ENCODE measurements at places on chromosomes 7 and 10.

DNA sequence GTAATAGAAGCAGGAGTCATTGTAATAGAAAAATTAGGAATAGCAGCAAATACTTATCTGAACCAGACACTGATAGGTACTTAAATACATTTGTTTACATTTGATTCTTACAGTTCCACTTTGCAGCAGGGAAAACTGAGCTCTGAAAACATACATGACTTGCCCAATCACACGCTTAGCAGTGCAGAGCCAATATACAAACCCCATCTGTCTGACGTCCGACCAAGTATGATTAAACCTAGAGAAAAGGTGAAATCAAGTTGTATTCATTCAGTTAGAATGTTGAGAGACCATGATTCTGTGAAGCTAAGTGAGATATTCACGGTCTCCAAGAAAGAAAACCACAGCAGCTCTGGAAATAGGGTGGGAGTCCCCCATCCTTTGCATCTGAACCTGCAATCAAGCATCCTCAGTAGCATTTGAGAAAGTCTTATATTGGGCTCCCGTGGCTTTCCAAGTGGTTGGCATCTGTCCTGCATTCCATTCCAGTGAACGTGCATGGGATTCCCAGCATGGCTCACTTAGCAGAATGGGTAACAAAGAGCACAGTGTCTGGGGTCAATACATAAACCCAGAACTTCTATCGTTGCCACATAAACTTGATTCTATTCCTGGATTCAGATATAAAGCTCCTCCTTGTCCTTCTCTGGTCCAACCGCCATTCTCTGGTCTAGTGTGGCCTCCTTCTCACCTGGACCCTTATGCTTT is 148.7 kb upstream of the RSU1 start:
- DNase-seq, result no peak

GRCh38 chr7:17771901-17772408 is 168.3 kb downstream of the SNX13 start:
- no peak for DNase-seq

DNA sequence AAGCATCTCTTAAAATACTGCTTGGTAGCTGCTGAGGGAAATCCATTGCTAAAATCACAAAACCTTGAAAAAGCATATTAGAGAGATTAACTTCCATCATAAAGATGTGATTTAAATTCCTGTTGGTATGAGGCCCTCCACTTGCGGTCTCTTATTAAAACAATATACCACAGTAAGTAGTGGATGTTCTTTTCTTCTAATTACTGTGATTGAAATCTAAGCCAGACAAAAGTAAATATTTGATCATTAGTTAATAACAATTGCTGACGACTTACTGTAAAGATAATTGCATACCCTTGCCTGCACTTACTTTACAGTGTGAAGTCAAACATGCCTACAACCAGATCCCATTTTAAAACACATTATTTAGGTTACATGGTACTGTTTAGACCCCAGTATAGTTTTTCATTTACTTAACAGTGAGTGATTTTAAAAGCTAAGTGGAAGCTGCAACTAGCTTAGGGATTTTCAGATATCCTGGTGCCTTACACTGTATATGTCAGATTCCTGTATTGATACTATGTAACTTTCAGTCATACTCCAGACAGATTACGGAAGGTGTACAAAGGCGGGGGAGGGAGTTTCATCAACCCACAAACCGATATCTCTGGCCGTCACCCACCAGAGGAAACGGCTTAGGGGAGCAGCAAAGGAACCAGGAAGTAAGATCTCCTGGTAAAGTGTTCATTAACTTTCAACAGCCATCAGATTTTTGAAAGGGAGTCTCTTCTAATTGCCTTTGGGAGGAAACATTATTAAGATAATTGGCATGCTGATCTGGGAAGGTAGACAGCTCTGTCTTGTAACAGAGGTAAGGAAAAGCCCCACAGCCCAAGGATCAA is 986 bp downstream of the NRP1 start:
- DNase-seq, result peak; percentile 22

DNA sequence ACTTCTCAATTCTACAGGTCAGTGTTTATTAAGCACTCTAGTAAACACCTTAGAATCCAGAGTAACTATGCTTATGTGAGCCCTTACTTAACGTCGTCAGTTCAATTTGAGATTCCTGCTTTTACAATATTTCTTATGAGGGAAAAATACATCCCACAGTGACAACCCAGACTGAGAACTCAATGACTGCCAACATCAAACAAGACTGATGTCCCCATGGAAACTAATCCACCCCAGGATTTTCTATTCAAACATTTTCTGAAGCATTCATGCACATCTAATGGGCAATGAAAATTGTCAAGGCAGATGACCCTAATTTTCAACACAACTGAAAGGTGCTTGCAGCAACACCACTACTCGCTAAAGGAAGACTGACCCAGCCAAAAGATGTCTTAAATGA is 67.0 kb downstream of the ATE1 start:
- DNase-seq, result no peak

DNA sequence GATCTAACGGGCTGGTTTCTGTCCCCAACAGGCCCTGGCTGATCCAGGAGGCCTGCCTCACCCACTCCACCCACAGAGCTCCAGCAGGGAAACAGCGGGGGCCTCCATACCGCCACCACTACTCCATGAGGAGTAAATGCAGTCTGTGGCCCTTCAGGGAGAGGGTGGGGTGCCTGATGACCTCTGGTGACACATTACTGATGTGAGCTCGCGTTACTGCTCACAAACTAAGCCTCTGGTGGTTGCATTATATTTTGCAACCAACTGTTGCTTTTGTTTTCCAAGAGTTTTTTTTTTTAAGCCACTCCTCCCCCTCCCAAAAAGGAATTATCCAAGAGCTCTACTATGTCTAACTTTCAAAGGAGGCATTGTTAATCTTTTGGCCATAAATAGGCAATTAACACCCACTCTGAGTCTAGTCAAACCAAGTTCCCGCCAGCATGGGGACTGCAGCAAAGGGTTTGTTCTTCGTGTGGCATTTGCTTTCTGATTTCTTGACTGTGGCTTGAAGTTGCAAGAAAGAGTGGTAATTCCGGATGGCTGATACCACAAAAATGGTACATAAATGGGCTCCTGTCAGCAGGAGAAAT is 72.6 kb downstream of the FAM53B start:
- no peak for DNase-seq

- DNase-seq, result peak; percentile 91
Measured at GRCh38 chr10:96089670-96090462, 40.2 kb upstream of the ZNF518A start.

GRCh38 chr7:154372011-154372601 is 319.9 kb downstream of the DPP6 start:
- no peak for DNase-seq

- no peak for DNase-seq
Measured at GRCh38 chr7:6238309-6238925, 34.0 kb downstream of the CYTH3 start.

- peak; percentile 44 for DNase-seq
Measured at GRCh38 chr7:76047305-76047810, 442 bp downstream of the STYXL1 start.

- DNase-seq, result no peak
Measured at GRCh38 chr7:19677180-19677579, 31.7 kb downstream of the POLR1F start.

DNA sequence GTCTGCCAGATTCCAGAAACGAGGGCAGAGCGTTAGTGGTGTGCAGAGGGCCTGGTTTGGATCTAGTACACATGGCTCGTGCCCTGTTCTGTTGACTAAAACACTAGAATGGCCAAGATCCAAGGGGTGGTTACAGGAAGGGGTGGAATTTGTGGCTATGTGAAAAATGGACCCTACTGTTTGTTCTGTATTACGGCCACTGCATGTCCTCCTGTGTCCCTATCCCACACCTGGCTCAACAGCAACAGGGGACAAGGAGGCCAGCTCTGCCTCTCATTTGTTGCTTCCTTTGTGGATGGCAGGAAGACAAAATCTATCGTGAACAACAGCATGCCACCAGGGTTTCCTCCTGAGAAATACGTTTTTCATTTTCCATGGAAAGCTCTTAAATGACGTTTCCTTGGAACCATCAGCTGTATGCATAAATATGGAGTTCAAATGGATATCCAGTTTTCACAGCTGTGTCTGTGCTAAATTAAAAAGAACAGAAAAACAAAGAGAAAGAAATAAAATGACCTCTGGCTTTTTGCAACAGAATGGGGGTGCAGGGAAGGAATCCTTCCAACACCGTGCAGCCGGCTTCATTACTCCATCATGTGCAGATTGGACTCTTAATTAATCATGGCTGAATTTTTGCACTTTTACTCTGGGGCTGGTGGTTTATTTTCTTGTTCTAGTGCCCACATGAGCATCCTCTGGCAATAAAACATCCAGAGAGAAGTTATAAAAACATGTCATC is 318.9 kb downstream of the CXCL12 start:
- no peak for DNase-seq

DNA sequence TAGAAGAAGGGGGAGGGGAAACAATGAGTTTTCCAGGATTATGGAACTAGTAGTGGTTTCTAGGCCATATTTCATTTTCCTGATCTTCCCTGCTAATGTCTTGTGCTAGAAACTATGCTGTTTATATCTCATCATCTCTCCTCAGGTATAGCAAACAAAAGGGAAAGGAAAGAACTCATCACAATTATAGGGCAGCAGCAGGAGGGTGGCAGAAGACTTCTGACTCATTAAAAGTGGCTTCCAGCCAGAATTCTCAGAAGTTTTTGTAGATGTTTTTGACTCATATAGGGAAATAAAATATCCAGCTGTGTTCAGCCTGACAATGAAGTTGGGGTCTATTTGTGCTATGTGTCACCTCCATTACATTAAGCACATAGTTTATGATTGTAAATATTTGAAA is 6.5 kb downstream of the AHR start:
- DNase-seq, result no peak

GRCh38 chr10:53013201-53013810 is 240.7 kb upstream of the MBL2 start:
- no peak for DNase-seq

GRCh38 chr10:89535171-89536012 is at the start of gene SLC16A12:
Gene SLC16A12, minus strand, starts transcription at chr10:89535594. Its CDS starts 73,016 bp downstream, at chr10:89462578.
- DNase-seq, result peak; percentile 24

- no peak for DNase-seq
Measured at GRCh38 chr10:121091961-121092719, 241.0 kb downstream of the WDR11 start.

DNA sequence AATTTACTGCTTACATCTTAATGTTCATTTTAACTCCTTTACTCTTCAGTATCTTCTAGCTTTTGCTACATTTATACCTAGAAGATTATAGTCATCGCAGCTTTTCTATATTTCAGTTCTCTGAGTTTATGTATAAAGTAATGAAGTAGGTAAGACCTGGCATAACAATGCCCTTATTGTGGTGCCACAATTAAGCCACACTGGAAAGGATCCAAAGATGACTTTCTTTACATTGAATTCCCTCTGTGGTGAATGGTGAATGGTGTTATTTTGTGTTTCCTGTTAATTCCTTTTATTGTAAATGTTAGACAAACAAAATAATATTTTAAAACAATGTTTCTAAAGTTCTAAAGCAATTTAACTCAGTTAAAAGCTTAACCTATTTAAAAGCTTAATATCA is 36.2 kb downstream of the SEMA3D start:
- DNase-seq, result no peak

GRCh38 chr10:76033457-76034196 is 602.2 kb downstream of the LRMDA start:
- DNase-seq, result no peak

GRCh38 chr7:19095353-19095860 is 22.0 kb downstream of the TWIST1 start:
- no peak for DNase-seq

DNA sequence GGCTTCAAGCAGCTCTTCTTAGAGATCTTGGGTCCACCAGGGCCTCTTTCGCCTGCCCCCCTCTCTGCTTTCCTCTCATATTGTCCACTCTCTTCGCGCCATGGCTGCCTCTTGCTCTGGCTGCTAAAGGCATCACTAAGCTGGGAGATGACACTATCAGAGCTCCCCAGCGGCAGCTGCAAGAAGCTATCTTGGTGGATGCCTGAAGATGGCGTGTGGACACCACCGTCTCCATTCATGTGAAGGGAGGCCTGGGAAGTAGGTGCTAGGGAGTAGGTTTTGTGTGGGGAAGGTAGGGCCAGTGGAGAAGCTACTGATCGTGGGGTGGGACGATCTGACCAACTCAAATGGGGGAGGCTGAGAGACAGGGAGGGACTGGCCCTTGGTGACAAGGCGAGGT is 45.9 kb upstream of the PDLIM1 start:
- no peak for DNase-seq

GRCh38 chr7:155889636-155890511 is 77.6 kb upstream of the SHH start:
- no peak for DNase-seq

- DNase-seq, result no peak
Measured at GRCh38 chr7:136138991-136139390, 161.8 kb upstream of the MTPN start.

DNA sequence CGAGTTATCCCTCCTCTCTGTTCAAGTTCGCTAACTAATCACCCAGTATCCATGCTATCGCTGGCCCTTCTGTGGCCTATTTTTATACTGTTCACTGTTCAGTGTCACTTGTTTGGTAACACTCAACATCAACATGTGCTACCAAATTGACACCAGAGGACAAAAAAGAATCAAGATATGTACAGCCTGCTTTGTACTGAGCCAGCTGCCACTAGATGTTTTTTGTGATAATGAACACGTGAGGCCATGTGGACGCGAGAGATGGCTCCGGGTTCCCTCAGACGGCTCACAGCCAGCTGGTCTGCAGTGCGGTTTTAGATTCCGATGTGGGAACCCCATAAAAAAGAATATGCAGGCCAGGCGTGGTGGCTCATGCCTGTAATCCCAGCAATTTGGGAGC is 21.2 kb downstream of the CAV1 start:
- no peak for DNase-seq

DNA sequence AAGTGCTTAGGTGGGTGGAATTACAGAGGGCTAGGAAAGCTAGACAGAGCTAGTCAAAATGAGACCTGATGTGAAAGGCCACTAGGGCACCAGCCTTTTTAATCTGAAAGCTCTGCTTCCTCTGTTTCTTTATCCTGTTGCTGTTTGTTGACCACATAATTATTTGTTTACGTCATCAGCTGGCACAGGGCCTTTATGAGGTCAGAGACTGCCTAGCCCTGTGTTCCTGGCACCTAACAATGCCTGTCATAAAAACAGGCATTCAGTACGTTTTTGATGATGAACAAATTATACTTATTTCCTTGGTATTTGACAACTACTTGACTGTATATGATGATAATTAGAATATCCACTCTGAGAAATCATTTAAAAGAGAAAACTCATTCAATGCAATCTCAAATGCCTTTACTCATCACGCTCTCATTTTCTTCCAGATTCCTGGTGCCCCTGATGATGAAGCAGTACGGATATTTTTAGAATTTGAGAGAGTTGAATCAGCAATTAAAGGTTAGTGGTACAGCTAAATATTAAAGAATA is 26.0 kb downstream of the RBM17 start:
- DNase-seq, result no peak

GRCh38 chr7:48551652-48552051 is 372.7 kb upstream of the CDC14C start:
- no peak for DNase-seq

DNA sequence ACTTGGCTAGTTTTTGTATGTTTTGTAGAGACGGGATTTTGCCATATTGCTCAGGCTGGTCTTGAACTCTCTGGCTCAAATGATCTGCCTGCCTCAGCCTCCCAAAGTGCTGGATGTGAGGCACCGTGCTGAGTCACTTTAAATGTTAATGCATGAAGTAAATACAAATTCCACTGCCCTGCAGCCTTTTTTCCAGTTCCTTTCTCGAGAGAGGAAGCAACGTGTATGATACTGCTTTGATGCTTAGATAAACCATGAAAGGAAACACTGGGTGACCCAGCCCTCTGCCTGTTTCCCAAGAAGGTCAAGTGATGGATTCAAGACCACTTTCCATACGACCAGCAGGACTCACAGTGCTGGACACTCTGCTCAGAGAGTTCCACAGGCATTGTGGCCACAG is 11.3 kb upstream of the MRPS24 start:
- no peak for DNase-seq

All from GM10248 (cell line).